Activated CD4-positive, alpha-beta memory T cell treated with anti-CD3 and anti-CD28 coated beads for 36 hours (primary cell): ENCODE measurements at places on chromosomes 12 and 14. TPM values are rescaled to one million over a fixed set of nuclear protein-coding genes. Genes with fewer than 3 reads are reported as not detected.

GRCh38 chr12:52023182-52023975 is 16.6 kb downstream of the TAMALIN start:
- peak; percentile 95 for DNase-seq

- no peak for DNase-seq
These were observed 1392.5 kb downstream of the AACS start for GRCh38 chr12:126457776-126458175.

DNA sequence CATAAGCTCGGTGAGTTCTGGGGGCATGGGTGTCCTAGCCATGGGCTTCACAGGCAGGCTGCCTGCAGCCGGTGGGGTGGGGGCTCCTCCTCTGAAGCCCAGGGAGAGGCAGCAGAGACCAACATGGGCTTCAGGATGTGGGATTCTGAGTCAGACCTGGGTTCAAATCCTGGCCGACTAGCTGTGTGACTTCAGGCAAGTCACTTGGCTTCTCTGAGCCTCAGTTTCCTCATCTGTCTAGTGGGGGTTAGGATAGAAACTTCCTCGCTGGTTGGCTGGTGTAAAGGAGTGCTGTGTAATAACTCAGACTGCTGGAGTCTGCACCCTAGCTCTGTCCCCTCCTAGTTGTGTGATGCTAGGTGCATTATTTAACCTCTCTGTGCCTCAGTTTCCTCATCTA is 12.2 kb downstream of the RNFT2 start:
- DNase-seq = no peak

- peak; percentile 19 for DNase-seq
These were observed 180.5 kb downstream of the CAND1 start for GRCh38 chr12:67449591-67450052.

Gene NDUFA9
- 119 TPM for total RNA-seq

Gene DHRS4L2
- total RNA-seq = 29.6 TPM

Gene PLCZ1
- not detected for total RNA-seq

Gene FAM222A
- 0.29 TPM for total RNA-seq
